ENCODE measurements at places on chromosomes 13 and 19. TPM values are rescaled to one million over a fixed set of nuclear protein-coding genes. Genes with fewer than 3 reads are reported as not detected.

DNA sequence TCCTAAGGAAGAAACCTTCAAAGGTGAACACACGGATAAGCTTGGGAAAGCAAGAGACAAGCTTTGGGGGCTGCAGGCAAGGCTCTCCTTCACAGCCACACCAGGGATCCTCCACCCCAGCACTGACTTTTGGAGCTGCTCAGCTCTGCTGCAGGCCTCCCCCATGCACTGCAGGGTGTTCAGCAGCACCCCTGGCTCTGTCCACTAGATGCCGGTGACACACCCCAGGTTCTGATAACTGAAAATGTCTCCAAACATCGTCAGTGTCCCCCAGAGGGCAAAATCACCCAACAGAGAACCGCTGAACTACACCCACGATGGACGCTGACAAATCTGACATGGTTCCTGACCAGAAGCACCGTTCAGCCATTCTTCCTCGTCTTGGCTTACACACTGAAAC, 90.5 kb downstream of the STK24 start:
- no peak for DNase-seq

DNA sequence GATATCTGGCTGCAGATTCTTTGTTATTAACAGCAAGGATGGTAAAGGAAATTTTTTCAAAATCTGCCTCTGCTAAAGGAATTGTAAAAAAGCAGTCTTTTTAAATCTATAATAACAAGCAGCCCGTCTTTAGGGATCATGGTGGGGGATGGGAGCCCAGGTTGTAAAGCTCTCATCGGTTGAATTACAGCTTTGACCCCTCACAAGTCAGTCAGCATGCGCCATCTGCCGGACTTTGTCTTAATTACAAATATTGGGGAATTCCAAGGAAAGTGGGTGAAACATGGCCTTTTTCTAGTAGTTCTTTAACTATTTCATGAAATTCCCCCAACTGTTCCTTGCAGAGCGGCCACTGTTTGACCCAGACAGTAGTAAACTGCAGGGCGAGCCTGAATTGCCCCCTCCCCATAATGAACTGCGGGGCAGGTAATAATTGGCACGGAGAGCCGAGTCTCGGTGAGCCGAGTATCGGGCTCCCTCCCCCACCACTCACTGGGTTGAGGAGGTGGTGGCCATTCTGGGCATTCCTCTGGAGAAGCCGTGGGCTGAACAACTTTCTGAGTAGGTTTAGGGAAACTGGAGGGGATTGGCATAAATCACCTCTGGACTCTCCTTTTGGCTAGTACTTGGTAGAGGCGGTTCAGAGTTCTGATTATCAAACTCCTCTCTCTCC, 11.6 kb downstream of the ZNF578 start:
- no peak for DNase-seq

DNA sequence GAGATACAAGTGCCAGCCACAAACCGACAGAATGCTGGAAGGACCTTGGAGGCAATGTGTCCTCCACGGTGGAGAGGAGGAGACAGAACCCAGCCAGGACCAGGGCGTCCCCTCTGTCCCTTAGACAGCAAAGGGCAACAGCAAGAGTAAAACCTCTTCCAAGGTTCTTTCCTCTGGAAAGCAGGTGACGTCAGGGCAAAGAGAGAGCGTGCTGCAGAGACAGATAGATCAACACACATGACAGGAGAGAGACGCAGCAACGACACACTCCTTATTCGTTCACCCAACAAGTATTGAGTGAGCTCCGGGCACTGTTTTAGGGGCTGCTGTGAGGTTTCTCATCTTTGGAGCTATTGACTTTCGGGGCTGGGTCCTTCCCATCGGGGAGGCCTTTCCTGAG, 1.3 kb upstream of the GALP start:
- no peak for DNase-seq

DNA sequence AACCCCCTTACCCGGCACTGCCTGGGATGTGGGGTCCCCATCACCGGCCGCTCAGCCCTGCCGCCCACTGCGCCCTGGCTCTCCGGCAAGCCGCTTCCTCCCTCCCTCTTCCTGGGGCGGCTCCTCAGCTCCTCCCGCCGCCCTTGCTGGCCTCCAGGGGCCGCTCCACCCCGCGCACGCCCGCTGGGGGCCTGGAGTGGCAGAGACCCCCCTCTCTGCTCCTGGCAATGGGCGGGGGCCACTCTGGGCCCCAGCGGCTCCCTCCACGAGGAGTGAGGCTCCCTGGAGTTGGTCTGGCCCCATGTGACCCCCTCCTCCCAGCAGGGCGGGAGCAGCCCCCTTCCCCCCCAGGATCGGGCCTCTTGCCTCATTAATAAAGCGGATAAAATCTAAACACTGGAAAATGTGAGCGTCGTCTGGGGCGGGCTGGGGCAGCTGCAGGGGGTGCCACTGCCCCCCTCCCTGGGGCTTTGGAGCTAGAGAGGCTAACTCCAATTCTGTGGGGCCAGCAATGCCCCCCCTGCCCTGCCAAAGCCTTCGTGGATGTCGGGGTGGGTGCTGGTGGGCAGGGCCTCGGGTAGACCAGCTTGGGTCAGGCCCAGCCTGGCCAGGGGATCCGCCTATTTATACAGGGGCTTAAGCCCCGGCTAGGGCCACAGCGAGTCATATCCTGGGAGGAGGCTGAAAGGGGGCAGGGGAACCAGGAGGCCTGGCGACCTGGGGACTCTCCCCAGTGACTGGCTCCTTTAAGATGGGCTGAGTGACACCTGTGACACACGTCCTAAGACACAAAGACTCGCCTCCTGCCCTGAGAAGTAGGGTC, at the start of gene PTGER1:
Gene PTGER1 (minus strand): TSS at position 104 of the 823 bp plus-strand sequence. CDS start 1,034 bp downstream, outside the sequence.
- peak; percentile 79 for DNase-seq

Gene CDC42EP5
- total RNA-seq = 0.61 TPM

DNA sequence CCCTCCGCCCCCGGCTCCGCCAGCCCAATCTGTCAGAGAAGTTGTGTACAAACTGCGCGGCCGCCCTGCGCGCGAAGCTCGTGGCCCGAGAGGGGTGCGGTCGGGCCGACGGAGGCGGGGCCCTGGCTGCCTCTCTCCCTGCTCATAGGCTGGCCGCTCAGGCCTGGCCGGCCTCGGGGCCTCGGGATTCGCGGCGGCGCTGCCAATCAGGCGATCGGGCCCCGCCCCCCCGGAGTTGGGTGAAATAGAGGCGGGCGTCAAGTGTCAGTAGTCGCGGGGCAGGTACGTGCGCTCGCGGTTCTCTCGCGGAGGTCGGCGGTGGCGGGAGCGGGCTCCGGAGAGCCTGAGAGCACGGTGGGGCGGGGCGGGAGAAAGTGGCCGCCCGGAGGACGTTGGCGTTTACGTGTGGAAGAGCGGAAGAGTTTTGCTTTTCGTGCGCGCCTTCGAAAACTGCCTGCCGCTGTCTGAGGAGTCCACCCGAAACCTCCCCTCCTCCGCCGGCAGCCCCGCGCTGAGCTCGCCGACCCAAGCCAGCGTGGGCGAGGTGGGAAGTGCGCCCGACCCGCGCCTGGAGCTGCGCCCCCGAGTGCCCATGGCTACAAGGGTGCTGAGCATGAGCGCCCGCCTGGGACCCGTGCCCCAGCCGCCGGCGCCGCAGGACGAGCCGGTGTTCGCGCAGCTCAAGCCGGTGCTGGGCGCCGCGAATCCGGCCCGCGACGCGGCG, at the start of gene KLF5:
Gene KLF5 (plus strand): TSS at position 270 of the 724 bp plus-strand sequence. CDS start 323 bp downstream, at position 593.
- peak; percentile 99 for DNase-seq

DNA sequence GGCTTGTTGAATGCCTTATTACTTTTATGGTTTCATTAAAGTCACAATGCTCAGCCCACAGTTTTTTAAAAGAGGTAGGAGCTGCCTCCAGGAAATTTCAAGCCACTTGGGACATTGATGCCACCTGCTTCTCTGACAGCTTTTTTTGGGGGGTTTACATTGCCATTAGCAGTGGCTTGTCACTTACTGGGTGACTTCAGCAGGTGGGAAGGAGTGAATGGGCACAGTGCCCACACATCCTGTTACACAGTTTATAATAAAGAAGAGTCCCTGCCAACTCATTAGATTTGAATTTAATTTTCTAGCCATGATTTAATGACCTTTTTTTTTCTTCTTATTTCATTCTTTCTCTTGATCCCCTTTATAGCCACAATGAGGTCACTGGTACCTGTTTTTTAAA, 61.0 kb downstream of the NHLRC3 start:
- no peak for DNase-seq

DNA sequence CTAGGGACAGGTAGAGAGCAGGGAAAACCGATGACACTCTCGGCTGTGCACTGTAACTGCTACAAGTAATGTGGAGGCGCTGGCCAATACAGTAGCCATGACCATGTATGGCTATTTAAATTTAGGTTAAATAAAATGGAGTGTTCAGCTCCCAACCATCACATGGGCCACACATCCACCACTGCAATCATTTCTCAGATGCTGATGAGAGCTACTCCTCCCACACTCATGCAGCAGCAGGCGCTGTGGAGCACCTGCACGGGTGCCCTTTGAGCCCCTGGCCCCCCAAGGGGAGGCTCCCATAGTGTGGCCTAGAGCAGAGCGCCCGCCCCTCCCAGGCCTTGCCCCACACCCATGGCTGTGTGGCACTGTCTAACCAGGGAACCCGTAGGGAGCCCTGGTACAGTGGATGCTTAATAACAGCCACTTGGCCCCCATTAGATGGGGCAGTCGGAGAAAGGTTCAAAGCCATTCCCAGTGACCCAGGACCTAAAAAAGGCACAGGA, 6.0 kb downstream of the ACP4 start:
- no peak for DNase-seq

Gene PVR
- total RNA-seq = 19.1 TPM

GRCh38 chr13:49258089-49258796, 10.5 kb downstream of the CDADC1 start:
- peak; percentile 68 for DNase-seq

GRCh38 chr19:16372065-16372915, 47.7 kb downstream of the KLF2 start:
- peak; percentile 73 for DNase-seq

GRCh38 chr13:91375116-91375729, 23.2 kb upstream of the GPC5 start:
- DNase-seq = peak; percentile 69

- no peak for DNase-seq
Observed at GRCh38 chr19:54335164-54335563, 3.8 kb downstream of the LILRA4 start.

GRCh38 chr13:50575138-50575537, 268.4 kb downstream of the DLEU7 start:
- DNase-seq = peak; percentile 29

Gene TUBB4A
- total RNA-seq = 2.8 TPM

- no peak for DNase-seq
Observed at GRCh38 chr13:33744589-33745369, 73.2 kb upstream of the RFC3 start.

Gene KISS1R
- total RNA-seq = 16.8 TPM

Gene CYP4F8
- not detected for total RNA-seq

DNA sequence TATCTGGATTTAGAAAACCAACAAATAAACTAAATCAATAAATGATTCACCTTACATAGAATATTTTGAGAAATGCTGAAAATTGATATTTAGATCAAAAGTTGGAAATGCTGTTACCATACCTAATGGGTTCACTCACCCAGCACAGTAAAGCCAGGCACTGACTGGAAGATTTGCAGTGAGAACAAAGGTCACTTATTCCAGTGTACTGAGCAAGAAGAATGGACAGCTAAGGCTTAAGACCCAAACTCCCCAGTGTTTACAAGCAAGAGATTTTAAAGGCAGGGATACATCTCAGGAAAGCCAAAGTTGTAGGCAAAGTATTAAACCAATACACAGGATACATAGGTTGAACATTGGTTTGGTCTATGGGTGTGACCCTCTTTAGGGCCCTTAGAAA, 523.9 kb upstream of the PCDH9 start:
- no peak for DNase-seq

GRCh38 chr13:45120967-45121831, 889 bp downstream of the GTF2F2 start:
- DNase-seq = no peak

DNA sequence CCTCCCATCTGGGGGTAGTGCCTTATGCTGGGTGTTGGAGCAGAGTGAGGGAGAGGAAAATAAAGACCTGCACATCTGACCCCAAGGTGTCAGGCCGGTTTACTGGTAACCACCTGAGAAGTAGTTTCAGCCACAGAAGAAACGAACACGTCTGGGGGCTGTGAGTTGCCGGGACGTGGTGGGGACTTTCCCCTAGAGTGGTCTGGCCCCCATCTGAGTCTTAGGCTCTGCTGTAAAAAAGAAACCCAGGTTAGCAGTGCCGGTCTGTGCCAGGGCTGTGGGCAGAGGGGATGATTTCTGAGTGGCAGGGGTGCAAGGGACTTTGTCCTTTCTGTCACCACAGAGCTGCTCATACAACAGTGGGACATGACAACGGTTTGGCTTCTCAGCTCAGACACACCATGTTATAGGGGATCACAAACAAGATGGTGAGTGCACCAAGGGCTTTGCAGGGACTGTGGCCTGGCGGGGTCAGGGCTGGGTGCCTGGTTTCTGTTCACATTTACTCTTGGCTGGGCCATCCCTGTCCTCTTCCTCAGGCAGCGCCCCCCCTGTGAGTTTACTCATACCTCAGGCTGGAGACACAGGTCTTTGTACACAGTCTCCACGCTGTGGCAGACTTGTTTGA, 9.0 kb downstream of the GCDH start:
- DNase-seq = no peak

Data from activated CD4-positive, alpha-beta T cell treated with anti-CD3 and anti-CD28 coated beads, Interleukin-2, amount 10 ng/mL, durations not matched to agents 24 days and 14 days (primary cell).